ENCODE measurements at places on chromosomes 1 and 21.

- no peak for DNase-seq
These were observed 57.9 kb upstream of the PRKACB start for GRCh38 chr1:84086189-84086588.

- DNase-seq = no peak
These were observed 21.8 kb downstream of the PROX1 start for GRCh38 chr1:214009423-214010196.

GRCh38 chr1:91781901-91782622 is 103.9 kb downstream of the TGFBR3 start:
- DNase-seq = no peak

GRCh38 chr21:44556879-44557278 is 1.7 kb downstream of the KRTAP10-3 start:
- no peak for DNase-seq

DNA sequence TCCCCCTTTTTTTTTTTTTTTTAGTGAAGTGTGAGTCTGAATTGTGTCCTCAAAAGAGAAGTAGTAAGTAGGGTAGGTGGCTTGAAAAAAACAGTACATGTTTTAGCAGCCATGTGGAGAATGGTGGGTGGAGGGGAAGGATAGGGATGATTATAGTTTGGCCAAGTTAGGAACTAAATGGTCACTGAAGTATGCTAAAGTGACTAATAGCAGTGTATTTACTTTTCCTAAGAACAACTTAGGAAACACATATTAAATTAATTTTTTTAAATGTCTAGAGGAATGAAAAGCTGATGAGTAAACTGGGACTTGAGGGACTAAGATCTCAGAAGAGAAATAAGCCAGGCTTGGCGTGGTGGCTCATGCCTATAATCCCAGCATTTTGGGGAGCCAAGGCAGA is 55.5 kb downstream of the PLA2G4A start:
- no peak for DNase-seq

- DNase-seq = no peak
These were observed 1.9 kb downstream of the SORT1 start for GRCh38 chr1:109395602-109396512.

DNA sequence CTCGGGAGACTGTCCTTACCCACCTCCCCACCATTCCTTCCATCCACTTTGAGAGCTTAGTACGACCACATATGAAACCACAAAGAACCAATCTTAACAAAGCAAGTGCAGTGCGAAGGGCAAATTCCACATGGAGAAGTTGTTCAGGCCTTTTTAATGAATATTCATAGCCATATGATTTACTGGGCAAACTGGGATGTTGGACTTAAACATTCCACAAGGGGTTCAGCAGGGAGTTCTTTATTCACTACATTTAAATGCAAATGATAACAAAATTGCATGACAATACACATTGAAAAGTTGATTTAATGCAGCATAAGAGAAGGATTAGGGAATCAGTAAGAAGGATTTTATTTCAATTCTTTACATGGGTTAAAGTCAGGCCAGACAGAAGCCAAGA is 14.7 kb downstream of the NMNAT2 start:
- no peak for DNase-seq

DNA sequence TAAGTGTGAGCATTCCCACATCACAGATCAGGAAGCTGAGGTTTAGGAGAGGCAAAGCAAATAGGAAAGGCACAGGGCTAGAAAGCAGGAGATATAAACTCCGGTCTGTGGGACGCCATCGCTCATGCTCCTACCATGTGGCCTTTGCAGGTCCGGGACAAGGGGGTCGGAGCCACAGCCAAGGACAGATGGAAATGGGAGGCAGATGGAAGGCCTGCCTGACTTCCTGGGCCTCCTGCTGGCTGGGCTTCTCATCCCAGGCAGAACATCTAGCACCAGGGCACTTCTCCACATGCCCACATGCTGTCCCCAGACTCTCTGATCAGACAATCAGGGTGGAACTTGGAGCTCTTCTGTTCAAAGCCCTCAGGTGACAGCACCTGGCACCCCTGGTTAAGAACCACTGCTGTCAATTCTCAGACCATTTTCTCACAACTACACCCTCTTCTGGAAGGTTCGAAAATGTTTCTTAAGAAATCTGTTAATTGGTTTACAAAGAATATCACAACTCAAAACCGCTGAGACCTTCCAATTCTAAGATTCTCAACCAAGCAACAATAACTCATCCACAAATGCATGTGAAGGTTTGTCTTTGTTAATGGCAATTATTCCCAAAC is 173.3 kb upstream of the EDN2 start:
- DNase-seq = no peak

- DNase-seq = no peak
These were observed 50.4 kb upstream of the ADAMTS5 start for GRCh38 chr21:27017246-27017645.

- peak; percentile 59 for DNase-seq
These were observed 26.1 kb downstream of the CD58 start for GRCh38 chr1:116544588-116545358.

GRCh38 chr1:83619170-83619896 is 379.6 kb downstream of the TTLL7 start:
- DNase-seq = no peak

DNA sequence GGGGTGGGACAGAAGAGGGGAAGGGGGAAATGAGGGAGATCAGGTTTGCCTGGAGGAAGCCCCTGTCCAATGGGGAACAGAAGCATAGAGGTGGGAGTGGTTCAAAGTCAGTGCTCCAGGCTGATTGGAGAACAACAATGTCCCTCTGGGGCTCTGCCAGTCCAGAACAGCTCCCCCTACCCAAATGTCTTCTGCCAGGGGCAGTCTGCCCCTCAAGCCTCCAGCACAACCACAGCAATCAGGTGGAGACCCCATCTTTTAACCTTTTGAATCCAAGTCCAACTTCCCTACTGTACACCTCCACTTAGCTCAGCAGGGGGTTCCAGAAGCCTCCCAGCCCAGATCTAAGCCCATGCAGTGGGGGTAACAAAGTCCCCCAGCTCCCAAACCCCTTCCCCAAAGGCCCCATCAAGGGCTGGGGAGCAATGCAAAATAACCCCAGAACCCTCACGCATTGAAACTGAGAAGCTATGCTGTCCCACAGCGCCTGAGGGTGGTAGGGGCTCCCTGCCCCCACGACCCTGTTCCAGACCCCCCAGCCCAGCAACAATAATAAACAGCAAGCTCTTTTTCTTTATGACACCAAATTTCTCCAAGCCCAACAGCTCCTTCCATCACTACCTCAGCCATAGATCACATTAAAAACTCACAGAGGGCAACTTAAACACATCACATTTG is 3.3 kb downstream of the AHDC1 start:
- no peak for DNase-seq

GRCh38 chr1:204653590-204654340 is 31.8 kb downstream of the LRRN2 start:
- DNase-seq = no peak

DNA sequence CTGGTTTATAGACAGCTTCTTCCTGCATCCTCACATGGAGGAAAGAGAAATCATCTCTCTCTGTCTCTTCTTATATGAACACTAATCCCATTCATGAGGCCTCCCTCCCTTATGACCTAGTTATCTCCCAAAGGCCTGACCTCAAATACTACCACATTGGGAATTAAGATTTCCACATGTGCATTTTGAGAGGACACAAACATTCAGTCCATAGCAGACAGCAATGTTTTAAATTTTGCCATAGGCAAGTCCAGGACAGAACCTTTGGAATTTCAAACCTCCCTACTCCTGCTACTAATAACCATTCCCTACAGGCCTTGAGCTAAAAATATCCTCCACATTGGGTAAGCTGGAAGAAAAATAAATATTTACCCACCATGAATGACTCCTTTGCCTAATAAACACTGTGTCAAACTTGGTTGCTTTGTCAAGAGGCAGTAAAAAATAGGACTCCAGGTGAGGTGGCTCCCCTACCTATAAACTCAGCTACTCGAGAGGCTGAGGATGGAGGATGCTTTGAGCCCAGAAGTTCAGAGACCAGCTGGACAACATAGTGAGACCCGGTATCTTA is 113.7 kb downstream of the ZNF281 start:
- DNase-seq = no peak

- no peak for DNase-seq
These were observed 30.6 kb upstream of the ADGRL4 start for GRCh38 chr1:79037085-79037484.

- no peak for DNase-seq
These were observed 19.3 kb downstream of the DHCR24 start for GRCh38 chr1:54867717-54868057.

GRCh38 chr1:27755865-27756264 is 17.2 kb upstream of the STX12 start:
- DNase-seq = no peak

DNA sequence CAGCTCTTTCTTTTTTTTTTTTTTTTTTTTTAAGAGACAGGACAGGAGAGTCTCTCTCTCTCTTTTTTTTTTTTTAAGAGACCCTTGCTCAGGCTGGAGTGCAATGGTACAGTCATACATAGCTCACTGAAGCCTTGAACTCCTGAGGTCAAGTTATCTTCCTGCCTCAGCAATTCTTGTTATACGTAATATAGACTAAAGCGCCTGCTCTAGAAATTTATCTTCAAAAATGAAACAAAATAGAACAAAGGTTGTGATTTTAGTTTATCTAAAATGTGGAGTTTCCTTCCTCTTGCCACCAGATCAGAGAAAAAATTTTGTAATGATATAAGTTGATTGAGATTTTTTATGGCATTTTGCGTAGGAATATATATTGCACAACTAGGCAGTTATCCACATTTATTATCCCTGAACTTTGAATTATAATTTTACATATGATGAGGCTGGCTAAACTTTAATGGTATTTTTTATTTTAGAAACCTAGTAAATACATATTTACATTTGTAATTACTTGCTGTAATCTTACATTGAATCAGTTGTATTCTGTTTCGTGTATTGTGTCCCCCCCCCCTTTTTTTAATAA is 44.2 kb downstream of the MTF2 start:
- DNase-seq = no peak

GRCh38 chr1:159214149-159214760 is 9.6 kb downstream of the ACKR1 start:
- DNase-seq = no peak

DNA sequence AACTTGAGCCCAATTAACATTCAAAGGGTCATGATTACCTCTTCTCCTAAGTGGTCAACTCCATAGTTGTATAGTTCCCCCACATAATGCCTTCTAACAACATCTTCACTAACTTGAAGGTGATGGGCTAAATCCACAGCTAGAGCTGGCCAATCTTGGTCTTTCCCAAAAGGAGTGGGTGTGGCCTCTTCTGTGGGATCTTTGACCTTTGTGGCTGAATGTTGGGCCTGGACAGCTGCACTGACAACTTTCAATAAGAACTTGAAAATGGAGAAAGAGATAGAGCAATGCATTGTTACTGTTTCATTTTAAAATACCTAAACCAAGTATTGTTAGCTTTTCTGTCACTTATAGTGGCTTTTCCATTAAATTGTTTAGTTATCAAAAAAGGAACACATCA is 59.2 kb downstream of the IARS2 start:
- DNase-seq = no peak

DNA sequence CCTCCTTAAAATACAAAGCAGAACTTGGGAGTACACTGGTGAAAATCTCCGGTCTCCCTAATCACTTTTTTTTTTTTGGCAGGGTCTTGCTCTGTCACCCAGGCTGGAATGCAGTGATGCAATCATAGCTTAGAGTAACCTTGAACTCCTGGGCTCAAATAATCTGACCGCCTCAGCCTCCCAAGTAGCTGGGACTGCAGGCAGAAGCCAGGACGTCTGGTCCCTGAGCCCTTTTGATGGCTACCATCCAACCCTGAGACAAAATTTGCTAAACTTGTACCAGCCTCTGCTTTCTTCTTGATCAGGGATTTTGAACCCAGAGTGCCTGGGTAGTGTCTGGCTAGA is 4.1 kb downstream of the L1TD1 start:
- no peak for DNase-seq

All from T-helper 1 cell (primary cell).